Cardiac muscle cell (in vitro differentiated cells and primary cell): ENCODE measurements at places on chromosomes 4 and X. TPM values are rescaled to one million over a fixed set of nuclear protein-coding genes. Genes with fewer than 3 reads are reported as not detected.

DNA sequence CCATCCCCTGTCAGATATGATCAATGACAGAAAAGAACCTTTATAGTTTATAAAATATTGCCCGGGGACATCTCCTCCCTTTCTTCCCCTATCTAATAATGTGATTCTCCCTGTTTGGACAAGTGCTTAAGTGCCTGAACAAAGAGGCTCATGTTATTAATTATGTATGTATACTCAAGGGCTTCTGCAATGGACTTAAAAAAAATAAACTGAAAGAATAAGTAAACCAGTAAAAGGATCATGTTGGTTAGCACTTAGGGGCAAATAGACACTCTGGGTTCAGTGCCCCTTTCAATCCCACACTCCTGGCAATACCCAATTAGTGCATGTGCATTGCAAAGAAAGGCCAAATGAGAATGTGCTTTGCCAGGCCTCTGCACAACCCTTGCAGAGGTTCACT is 30.7 kb upstream of the RPS6KA6 start:
- H3K4me1 ChIP-seq: no peaks in the 10 kb centered on the region
- no peak overlapping the region for H3K4me3 ChIP-seq
- H3K36me3 ChIP-seq: no peaks in the 10 kb centered on the region

DNA sequence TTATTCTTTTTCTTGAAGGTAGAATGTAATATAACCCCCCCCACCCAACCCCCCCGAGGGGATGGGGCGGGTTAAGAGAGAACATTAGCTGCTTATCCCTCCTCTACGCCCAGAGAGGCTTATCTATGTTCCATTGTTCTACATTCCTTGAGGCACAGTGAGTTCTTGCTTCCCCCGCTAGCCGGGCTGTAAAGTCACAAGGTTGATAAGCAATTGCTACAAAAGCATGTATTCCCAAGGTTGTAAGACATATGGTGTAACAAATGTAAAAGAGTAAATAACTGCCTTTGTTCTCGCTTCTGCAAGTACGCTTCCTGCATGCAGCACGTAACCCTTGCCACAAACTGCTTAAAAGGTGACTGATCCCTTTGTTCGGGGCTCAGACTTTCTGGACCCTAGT is 8.2 kb downstream of the DCAF8L2 start:
- no peaks in the 10 kb centered on the region for H3K27me3 ChIP-seq
- H3K27ac ChIP-seq: no peak overlapping the region
- no peaks in the 10 kb centered on the region for H3K36me3 ChIP-seq
- H3K4me1 ChIP-seq: peaks cover 11% of the 10 kb centered on the region

DNA sequence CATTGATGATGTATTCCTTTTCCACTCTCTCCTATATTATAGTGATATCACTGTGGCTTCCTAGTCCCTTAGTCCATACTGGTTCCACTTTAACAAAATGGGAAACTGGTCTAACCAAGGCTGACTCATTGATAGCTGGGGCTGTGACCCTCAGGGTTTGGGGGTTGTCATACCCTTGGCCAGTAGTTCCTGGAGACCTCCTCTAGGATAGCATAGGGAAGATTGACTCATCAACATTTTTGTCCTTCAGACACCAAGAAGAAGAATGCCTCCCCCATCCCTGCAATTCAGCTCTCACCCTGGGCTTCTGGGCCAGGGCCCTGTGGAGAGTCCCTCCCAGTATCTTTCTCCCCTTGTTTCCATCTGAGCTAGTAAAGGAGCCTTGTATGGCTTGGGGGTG is 68.8 kb upstream of the PRPS1 start:
- no peaks in the 10 kb centered on the region for H3K36me3 ChIP-seq
- no peak overlapping the region for H3K4me3 ChIP-seq
- no peaks in the 10 kb centered on the region for H3K27me3 ChIP-seq
- H3K27ac ChIP-seq: no peak overlapping the region

DNA sequence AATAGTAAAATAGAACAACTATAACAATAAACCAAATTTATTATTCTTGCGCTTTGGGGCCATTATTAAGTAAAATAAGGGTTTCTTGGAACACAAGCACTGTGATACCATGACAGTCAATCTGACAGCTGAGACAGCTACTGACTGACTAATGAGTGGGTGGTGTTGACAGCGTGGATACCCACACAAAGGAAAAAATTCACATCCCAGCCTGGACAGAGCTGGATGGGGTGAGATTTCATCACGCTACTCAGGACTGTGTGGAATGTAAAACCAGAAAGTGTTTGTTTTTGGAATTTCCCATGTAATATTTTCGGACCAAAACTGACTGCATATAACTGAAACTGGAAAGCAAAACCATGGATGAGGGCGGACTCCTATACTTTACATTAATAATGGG is 48.8 kb downstream of the IGFBP7 start:
- H3K4me3 ChIP-seq: no peak overlapping the region
- H3K27ac ChIP-seq: no peak overlapping the region
- no peak for DNase-seq
- H3K27me3 ChIP-seq: no peaks in the 10 kb centered on the region

PABPC4L gene
- 3.8 and 7.1 TPM in 2 replicates for total RNA-seq

HMX1 gene
- not detected in 2 replicates for total RNA-seq
